ENCODE measurements at places on chromosomes 5 and 9.

- no peak for DNase-seq
These were observed 13.2 kb downstream of the ZFAND5 start for GRCh38 chr9:72351538-72352453.

- DNase-seq = no peak
These were observed 133.5 kb upstream of the LPCAT1 start for GRCh38 chr5:1657161-1657741.

GRCh38 chr5:115723220-115723619, 93.2 kb downstream of the CDO1 start:
- DNase-seq = no peak

GRCh38 chr5:174022384-174023095, 23.0 kb upstream of the NSG2 start:
- no peak for DNase-seq

DNA sequence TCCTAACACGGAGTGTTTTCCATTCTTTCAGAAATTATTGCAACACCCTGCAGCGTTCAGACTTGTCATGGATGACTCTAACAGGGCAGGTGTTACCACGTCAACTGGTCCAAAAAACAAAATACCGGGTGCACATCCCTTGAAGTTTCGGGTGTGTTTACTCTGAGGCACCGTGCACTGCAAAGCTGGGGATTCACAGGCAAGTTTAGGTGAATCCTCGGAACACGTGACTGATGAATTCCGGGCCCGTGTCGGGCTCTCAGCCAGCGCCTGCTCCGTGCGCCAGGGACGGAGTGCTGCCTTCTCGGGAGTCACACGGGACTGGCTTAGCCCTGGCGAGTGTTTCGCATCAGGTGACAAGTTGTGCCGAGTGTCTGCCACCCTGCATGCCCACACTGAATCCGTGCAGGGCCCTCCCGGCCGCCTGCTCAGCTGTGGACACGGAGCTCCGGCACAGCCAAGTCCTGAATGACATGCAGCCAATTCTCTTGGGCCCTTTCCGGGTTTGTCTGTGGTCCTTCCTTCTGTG, 66.0 kb upstream of the IRX4 start:
- DNase-seq = no peak

All from HTR-8/SVneo (cell line).